ENCODE measurements at places on chromosomes 13 and 19.
A peak's percentile ranks its signal among the peaks of the same experiment; 100 is the strongest.

- no peak for DNase-seq
These were observed 745.2 kb downstream of the PCDH17 start for GRCh38 chr13:58376775-58377174.

DNA sequence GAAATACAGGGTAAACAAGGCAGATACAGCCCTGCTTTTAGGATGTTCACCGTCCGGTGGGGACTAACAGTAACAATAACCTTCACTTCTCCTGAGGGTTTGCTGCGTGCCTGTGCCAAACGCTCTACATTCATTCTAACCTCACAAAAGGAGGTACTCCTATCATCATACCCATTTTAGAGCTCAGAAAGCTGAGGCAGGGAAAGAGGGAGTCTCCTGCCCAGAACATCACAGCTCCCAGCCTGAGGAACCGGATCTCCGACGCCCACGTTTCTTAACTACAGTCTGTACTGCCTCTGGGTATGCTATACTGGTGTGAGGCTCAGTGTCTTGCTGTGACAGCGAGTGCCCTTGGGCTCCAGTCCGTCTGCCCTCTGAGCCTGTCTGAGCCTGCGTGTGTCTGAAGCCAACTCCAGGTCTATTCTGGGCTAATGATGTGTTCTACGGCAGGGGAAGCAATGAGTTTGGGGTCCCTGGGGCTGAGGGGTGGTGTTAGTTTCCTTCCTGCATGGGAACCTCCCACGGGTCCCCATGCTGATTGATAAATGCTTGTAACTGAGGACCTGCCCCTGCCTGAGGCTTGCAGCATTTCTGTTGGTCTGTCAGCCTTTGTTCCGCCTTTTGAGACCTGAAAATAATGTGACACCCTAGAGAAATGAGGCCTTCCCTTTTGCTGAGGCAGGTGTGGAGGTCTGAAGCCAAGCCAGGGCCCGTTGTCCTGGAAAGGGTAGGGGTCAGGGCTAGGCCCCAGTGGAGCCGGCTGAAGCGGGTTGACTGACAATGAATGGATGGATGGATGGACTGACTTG, 4.9 kb downstream of the LIPE start:
- peak; percentile 60 for DNase-seq

- no peak for DNase-seq
These were observed 12.2 kb downstream of the TPM4 start for GRCh38 chr19:16088351-16089009.

DNA sequence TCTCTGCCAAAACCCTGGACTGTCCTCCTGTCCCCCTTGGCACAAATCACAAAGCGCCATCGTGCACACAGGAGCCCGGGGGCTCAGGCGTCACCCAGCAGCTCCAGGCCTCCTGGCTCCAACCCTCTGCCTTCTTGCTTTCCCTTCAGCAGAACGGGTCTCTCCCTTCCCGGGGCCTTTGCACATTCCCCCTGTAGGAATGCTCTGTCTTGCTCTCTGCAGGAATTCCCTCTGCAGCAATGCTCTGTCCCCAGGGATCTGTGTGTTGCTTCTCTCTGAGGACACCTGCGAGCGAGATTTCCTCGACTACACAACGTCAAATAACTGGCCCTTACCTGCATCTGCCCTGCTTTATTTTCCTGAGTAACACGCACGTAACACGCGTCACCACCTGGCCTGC, 13.3 kb upstream of the RASA3 start:
- no peak for DNase-seq

- peak; percentile 31 for DNase-seq
These were observed 13.7 kb upstream of the GPR183 start for GRCh38 chr13:99320693-99321481.

GRCh38 chr13:80251403-80251802, 89.5 kb downstream of the SPRY2 start:
- no peak for DNase-seq

DNA sequence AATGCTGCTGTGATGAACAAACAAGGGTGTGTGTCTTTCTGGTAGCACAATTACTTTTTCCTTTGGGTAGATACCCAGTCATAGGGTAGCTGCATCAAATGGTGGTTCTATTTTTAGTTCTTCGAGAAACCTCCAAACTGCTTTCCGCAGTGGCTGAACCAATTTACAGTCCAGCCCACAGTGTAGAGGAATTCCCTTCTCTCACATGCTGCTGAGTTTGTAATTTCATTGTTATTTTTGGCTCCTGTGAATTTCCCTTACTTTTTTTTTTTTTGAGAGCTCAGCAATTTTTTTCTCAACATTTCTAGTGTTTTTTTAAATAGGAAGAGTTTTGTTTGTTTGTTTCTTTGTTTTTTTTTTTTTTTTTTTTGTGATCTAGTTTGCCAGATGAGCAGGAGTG, 37.5 kb upstream of the ADGRE1 start:
- DNase-seq, result no peak

GRCh38 chr19:33143897-33144405, 12.0 kb downstream of the WDR88 start:
- DNase-seq, result peak; percentile 45

GRCh38 chr13:94813920-94814475, 101.7 kb upstream of the SOX21 start:
- DNase-seq, result peak; percentile 34

DNA sequence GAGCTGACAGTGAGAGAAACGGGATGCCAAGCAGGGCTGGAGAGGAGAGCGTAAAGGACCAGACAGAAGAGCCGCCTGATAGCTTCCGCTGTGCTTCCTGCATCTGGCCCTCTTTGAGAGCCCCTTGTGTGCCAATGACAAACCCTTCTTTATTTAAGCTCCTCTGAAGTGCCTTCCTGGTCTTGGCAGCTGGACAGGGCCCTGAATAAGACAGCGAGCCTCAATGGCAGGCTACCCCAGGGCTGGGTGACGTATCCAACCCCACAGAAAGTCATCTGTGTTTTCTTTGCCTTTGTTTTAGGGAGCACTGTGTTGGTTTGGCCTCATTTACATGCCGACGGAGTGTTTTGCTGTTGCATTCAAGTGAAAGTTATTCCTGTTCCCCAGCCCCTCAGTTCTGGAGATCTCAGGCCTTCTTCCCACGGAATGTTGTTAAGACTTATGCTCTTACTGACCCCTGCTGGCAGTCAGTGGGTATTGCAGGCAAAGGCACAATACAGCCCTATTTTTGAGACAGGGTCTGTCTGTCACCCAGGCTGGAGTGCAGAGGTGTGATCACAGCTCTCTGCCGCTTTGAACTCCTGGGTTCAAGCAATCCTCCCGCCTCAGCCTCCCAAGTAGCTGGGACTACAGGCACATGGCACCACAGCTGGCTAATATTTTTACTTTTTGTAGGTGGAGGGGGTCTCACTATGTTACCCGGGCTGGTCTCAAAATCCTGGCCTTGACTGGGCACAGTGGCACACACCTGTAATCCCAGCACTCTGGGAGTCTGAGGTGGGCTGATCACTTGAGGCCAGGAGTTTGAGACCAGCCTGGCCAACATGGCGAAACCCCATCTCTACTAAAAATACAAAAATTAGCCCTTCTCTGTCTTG, 16.8 kb downstream of the CCL25 start:
- no peak for DNase-seq

DNA sequence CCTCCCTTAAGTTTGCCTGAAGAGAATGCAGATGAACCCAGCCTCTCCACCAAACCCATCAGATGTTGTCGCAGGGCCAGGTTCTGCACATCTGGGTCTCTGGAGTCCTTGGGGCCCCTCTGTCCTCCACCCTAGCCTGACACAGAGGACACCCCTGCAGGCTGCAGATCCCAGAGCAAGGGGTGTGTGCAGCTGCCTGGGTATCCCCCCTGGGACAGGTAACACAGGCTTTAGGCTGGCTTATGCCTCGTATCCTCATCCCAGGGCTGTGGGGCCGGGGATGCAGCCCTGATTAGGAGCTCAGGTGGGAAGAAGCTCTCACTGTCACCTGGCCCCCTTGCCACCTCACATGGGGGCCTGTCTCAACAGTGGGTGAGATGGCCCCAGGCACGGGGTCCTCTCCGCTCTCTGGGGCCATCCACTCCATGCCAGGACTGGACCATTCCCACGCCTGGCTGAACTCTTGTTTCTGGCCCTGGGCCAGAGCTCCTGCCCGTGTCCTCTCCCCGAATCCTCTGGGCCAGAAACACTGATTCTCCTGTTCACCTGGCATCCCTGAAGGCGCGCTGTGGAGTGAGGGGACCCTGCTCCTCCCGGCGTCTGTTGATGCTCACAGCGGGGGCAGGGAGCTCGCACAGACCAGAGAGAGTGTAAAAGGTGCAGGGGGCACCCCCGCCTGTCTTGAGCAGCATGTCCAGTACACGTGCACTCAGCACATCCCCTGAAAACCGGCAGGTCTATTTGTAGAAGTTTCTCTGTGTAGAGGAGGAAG, 38.7 kb upstream of the TPM4 start:
- DNase-seq, result no peak

- DNase-seq, result no peak
These were observed 62.3 kb downstream of the CCDC70 start for GRCh38 chr13:51923983-51924539.

DNA sequence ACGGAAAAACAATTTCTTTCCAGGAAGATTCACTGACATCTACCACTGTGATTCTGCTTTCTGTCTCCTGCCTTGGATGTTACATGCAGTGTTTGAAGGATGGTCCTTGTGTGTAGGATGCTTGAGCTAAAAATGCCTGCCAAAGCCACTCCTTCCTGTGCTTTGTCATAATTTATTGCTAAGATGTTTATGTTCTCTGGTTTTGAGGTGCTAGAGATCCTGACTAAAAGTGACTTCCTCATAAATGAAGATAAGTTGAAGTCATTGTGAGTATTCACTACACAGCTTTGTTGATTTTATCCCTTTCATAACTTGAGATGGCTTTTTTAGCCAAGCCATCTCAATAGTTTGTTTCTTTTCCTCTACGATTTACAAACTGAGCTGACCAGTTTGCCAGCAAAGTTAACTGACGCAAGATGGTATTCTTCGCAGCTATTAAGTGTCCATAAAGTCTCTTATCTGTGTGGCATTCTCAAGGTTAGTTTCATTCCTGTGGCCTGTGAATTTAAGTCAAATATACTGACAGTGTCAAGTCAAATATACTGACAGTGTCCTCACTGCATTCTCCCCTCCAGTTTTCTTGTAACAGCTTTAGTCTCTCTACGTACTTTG, 15.7 kb upstream of the FBXL3 start:
- DNase-seq, result peak; percentile 35

GRCh38 chr13:26847281-26847680, 86.7 kb upstream of the GPR12 start:
- no peak for DNase-seq

- peak; percentile 76 for DNase-seq
These were observed 1591.5 kb downstream of the PCDH9 start for GRCh38 chr13:65638572-65639168.

GRCh38 chr13:97875911-97876310, 77.6 kb upstream of the IPO5 start:
- no peak for DNase-seq

DNA sequence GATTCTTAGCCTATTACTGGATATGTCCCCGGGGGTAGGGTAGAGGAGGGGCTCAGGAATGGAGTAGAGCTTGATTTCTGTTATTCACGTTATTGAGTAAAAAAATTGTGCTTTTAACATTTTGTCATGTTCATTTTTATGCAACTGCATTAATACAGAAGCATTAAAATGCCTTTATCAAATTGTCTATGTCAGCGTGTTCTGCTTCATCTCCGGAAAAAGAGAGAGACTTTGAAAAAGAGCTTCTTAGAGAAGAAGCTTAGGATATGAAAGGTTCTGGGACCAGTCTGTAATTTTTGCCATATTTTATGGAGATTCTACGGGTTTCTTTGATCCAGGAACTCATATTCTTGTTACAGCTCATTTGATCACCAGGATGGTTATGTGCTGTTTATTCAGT, 82.0 kb downstream of the SLC10A2 start:
- DNase-seq, result no peak

- no peak for DNase-seq
These were observed 10.1 kb upstream of the LAIR2 start for GRCh38 chr19:54492568-54492967.

- DNase-seq, result no peak
These were observed 5.9 kb upstream of the SIGLEC7 start for GRCh38 chr19:51135986-51136762.

- peak; percentile 96 for DNase-seq
These were observed 96.1 kb upstream of the UQCRFS1 start for GRCh38 chr19:29308977-29309590.

DNA sequence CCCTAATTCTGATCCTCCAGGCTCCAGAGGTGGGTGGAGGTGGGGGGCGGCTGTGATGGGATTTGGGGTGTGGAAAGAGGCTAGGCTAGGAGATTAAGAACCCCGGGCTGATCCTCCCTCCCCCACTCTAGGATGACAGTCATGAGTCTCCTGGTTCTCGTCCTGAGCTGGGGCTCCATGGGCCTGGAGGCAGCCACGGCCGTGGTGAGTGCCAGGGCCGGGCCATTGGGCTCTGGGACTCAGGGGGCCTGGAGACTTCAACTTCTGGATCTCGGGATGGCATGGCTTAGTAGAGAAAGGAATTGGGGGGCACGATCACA, 13.9 kb downstream of the TTYH1 start:
- no peak for DNase-seq

GRCh38 chr13:39767791-39768517, 112.5 kb downstream of the COG6 start:
- peak; percentile 83 for DNase-seq

DNA sequence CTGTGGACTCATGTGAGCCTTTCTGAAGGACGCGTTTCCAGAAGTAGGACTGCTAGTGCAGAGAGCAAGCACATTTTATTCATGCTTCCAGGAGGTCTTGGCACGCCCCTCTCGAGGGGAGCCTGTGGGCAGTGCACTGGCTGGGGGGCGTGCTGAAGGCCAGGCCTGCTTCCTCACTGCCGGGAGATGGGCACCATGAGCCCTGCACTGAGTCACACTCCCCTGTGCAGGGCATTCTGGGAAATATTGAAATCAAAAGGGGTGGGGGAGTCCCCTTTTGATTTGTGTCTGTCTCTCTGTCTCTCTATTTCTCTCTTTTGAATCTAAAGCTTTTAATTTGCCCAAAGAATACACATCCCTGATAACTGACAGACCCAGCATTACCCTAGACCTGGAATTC, 34.0 kb downstream of the DPF1 start:
- no peak for DNase-seq

DNA sequence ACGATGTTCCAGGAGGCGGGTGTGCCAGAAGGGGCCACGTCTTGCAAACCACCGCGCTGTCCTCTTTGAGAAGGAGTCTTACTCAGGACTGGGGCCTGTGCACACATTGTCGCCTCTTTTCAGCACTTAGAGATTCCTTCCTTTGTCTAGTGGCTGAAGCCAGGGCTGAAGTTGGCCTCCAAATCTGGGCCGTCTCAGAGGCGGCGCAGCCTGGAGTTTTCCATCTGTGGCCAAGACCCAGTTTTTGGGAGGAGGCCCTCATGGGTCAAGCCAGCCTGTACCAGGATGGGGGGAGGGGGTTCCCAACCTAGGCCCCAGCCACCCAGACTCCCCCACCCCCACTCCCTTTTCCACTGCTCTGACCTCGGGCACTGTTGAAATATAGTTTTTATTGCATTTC, 11.8 kb downstream of the ANO8 start:
- DNase-seq, result no peak

All from NCI-H1417 (cell line).